ENCODE measurements at places on chromosomes 4 and X. TPM values are rescaled to one million over a fixed set of nuclear protein-coding genes. Genes with fewer than 3 reads are reported as not detected.

Gene MOSPD2
- polyA plus RNA-seq = 6.9 TPM

DNA sequence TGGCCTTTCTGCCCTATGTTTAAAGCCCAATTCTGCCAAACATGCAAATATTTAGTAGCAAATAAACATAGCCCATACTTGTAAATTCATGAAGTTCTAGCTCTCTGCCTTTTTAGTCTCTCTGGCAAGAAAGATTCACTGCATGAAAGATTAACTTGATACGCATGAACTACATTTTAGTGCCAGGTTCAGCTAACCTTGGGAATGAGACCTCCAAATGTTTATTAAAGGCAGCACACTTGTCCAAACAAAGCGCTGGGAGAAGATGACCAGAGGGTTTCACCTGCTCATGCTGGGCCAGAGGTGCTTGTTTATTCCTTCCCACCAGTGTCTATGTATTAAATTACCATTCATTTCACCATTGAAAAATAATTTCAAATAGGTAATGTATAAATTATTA, 44.5 kb upstream of the IL1RAPL1 start:
- no peaks in the 10 kb centered on the region for H3K4me1 ChIP-seq
- no peaks in the 10 kb centered on the region for H3K27me3 ChIP-seq
- no peak overlapping the region for H3K4me3 ChIP-seq
- H3K27ac ChIP-seq = no peak overlapping the region
- no peaks in the 10 kb centered on the region for H3K36me3 ChIP-seq

GRCh38 chr4:84965553-84966381, 723 bp downstream of the WDFY3 start:
- peak; percentile 67 for DNase-seq
- no peaks in the 10 kb centered on the region for H3K27me3 ChIP-seq
- no peaks in the 10 kb centered on the region for H3K36me3 ChIP-seq
- peak overlapping the region; percentile 94 for H3K4me3 ChIP-seq
- H3K27ac ChIP-seq = peak overlapping the region; percentile 97

DNA sequence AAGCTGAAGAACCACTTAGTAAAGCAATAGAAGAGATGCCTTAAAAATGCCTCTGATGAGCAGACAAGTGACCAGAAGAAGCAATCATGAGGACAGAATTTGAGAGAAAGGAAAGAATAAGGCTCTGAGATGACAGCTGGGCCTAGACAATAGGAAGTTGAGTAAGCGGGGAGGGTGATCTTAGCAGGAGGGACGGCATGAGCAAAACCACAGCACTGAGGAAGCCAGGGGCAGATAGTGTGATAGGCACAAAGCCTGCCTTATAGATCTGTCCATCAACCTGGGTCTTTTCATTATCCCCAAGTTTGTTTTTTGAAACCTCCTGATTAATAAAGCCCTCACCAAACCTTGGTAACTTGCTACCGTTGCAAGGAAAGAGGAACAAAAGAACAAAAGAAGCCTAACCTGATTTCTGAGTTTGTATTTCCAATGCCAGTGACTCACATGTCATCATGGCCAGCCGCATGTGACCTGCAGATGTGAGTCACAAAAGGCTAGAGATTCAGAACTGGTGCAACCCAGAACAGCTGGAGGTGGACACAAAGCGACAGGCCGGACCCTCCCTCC, 55.7 kb upstream of the PPARGC1A start:
- no peak for DNase-seq
- no peaks in the 10 kb centered on the region for H3K4me1 ChIP-seq
- H3K36me3 ChIP-seq = no peaks in the 10 kb centered on the region
- H3K4me3 ChIP-seq = no peak overlapping the region
- no peaks in the 10 kb centered on the region for H3K27me3 ChIP-seq

- no peak for DNase-seq
- H3K4me3 ChIP-seq = no peak overlapping the region
- H3K36me3 ChIP-seq = no peaks in the 10 kb centered on the region
- no peak overlapping the region for H3K27ac ChIP-seq
- no peaks in the 10 kb centered on the region for H3K27me3 ChIP-seq
- H3K4me1 ChIP-seq = no peaks in the 10 kb centered on the region
These were observed 30.6 kb upstream of the NSUN7 start for GRCh38 chr4:40719008-40719623.

GRCh38 chrX:37860721-37861120, 13.3 kb upstream of the DYNLT3 start:
- no peaks in the 10 kb centered on the region for H3K27me3 ChIP-seq
- no peak for DNase-seq
- H3K36me3 ChIP-seq = no peaks in the 10 kb centered on the region
- H3K4me1 ChIP-seq = no peaks in the 10 kb centered on the region

DNA sequence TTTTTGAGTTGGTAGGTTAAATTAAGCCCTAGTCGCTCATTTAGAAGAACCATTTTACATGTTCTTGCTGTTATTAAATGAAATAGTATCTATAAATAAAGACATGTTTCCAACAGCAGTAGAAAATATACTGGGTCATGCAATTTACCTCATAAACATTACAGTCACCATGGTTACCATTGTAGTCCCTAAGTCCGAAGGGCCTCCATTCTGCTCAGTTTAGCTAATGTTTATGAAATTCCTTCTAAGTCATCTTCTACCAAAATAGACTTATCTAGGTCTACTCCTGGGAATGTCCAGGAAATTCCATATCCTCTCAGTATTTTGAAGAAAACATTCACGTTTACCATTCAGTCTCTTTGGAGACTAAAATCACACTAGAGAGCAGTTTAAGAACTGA, 292.5 kb upstream of the DCAF8L1 start:
- no peaks in the 10 kb centered on the region for H3K4me1 ChIP-seq
- H3K27ac ChIP-seq = no peak overlapping the region
- DNase-seq = no peak
- H3K4me3 ChIP-seq = no peak overlapping the region
- no peaks in the 10 kb centered on the region for H3K27me3 ChIP-seq

GRCh38 chr4:5477613-5478012, 230.7 kb downstream of the EVC2 start:
- no peak overlapping the region for H3K27ac ChIP-seq
- no peaks in the 10 kb centered on the region for H3K4me1 ChIP-seq
- no peak for DNase-seq
- H3K27me3 ChIP-seq = no peaks in the 10 kb centered on the region
- H3K36me3 ChIP-seq = no peaks in the 10 kb centered on the region

DNA sequence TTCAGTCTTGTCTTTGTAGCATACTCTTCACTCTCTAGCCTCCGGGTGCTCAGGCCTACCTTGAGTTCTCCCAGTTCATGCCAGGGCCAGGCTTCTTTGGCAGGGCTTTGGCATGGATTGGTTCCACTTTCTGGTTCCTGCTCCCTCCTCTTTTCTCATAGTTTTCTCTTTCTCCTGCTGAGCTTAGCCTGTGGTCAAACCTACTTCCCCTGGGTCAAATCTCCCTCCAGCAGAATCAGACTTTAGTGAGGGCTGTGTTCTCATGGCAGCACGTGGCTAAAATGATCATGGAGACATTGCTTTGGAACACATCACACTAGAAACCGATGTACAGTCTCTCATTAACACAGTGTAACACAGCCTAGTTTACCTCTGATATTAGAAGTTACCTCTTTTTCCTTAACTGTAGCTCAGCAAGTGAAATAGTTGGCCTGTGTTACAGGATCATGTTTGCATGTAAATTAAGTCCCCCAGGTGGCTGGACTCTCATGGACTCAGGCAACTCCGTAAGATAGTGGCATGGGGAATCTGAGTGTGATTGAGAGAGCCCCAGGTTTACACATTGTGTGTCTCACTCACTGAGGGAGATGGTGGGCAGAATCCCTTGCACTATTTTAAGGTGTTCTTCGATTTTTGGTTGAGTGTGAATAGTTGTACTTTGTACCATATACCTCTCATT, 13.3 kb downstream of the RAB9A start:
- H3K27me3 ChIP-seq = no peaks in the 10 kb centered on the region
- H3K4me3 ChIP-seq = no peak overlapping the region
- no peaks in the 10 kb centered on the region for H3K36me3 ChIP-seq

GRCh38 chrX:141969706-141970105, 66.0 kb downstream of the MAGEC1 start:
- no peak overlapping the region for H3K27ac ChIP-seq
- no peaks in the 10 kb centered on the region for H3K27me3 ChIP-seq
- no peaks in the 10 kb centered on the region for H3K36me3 ChIP-seq
